ENCODE measurements at places on chromosomes 6 and 20.

DNA sequence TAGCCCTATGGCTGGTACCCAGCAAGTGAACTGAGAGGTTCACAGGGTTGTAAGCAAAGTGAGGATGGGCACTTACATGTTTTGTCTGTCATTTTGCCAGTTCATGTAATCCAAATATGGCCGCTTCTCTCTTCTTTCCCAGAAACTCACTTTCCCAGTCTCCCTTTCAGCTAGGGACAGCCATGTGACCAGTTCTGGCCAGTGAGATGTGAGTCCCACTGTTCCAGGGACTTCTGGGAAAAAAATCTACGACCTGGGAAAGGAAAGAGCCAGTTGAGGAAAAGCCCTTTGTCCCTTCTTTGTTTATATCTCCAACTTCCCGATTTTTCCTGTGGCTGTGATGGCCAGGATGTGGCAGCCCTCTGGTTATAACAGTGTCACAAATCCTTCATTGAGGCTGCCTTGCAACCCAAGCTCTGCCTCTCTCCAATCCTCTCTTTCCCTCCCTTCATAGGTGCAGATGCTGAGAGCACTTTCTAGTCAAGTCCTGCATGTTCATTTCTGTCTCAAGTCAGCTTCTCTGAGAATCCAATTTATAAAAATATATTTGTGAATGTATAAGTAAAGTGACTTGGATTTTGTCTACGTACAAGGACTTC is 148.6 kb upstream of the ZFP64 start:
- no peak for DNase-seq

DNA sequence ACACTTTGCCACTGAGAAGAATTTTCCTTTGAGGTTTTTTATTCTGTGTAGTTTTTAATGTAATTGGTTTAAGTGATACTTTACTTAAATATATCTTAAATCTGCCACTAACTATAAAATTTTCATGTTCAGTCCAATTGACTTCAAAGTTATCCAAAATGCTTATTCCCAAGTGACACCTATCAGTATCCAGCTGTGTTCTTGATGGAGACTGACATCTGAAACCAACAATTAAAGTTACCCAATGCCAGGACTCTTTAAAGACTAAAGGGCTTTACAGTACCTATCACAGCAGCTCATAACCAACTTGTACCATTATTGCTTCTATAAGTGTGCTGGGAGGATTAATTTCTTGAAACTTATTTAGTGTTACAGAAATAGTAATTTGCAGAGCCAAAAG is 13.8 kb upstream of the EYA4 start:
- DNase-seq: no peak

GRCh38 chr20:46631212-46631869 is 19.9 kb downstream of the SLC13A3 start:
- DNase-seq: peak; percentile 0

- DNase-seq: no peak
Observed at GRCh38 chr6:130836055-130836640, 8.9 kb downstream of the SMLR1 start.

DNA sequence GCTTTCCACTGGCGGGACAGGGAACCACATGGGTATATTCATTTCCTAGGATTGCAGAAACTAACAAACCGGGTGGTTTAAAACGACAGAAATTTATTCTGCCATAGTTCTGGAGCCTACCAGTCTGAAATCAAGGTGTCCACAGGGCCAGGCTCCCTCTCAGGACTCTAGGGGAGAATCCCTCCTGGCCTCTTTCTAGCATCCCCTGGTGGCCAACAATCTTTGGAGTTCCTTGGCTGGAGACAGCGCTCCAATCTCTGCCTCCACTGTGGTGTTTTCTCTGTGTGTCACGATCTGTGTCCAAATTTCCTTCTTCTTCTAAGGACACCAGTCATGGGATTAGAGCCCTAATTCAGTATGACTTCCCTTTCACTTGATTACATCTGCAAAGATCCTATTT is 95.0 kb downstream of the SCML4 start:
- DNase-seq: no peak

DNA sequence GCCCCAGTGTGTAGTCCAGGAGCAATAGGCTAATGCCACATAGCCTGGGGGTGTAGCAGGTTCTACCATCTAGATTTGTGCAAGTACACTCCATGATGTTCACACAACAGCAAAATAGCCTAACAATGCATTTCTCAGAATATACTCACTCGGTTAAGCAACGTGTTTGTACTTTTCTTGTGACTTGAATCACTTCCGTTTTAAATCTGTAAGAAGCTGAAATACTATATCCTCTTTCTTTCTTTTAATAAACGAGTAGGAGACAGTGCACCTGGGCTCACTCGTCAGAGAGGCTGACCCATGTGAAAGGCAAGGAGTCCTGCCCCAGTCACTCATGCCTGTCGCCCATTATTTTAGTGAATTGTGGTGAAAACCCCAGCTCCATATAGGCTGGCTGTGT is 201.6 kb downstream of the FOXA2 start:
- DNase-seq: no peak

DNA sequence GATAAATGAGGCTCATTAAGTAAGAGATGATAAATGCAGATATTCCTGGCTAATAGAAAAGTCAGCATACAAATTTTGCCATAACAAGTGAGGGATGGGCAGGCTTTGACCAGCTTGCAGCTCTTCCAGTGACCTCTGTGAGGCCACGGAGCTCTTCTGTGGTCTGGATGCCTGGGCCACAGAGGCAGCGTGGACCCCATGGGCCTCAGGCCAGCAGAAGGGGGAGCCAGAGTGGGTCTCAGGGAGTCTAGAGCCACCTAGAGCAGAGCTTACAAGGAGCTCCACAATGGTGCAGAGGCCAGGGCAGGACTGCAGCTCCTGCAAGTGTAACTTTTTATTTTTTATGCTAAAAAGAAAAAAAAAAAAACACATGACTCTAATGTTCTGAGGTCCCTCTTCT is 165.1 kb downstream of the ARID1B start:
- no peak for DNase-seq
